CD4-positive, alpha-beta T cell treated with Interleukin-4 for 4 hours (primary cell): ENCODE measurements at places on chromosomes 3 and 15.
A peak's percentile ranks its signal among the peaks of the same experiment; 100 is the strongest.

DNA sequence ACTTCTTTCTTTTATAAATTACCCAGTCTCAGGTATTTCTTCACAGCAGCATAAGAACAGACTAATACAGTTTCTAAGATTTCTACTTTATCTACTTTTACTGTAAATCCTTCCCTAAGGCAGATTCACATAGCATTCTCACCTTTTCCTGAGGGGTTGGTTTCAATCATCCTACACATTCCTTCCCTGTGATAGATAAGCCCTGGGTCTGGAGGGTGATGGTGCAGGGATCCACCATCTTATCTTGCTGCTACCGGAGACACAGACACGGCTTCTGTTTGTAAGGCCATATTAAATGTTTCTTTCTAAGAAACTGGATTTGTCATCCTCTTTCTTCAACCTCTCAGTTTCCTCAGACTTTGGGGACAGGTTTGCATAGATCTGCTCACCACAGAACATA lies 6.1 kb downstream of the IQCF5 start:
- no peak for DNase-seq

DNA sequence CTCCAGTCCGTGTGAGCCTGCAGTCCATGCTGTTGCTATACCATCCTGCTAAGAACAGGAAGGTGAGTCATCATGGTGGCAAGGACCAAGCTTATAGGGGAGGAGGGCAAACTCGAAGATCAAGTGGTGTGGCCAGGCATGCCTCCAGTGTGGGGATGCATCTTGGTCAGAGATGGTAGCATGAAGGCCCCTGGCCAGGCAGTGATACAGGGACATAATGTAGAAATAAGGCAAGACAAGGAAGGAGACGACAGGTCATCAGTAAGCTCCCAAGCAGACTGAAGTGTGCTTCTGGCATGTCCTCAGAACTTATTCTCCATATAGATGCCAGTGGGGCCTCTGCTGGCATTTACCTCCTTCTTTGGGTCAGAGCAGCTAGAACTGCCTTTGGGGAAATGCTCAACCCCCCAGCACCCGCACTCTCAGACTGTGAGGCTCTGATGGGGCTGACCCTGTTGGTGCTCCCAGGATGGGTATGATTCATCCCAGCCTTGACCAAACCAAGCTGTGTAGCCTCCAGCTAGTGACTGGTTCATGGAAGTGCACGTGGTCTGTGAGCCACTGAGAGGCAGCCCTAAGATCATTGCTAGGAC lies 52.5 kb upstream of the ATP2B2 start:
- DNase-seq: no peak

GRCh38 chr3:43755516-43756200 lies 64.9 kb downstream of the ABHD5 start:
- peak; percentile 43 for DNase-seq

DNA sequence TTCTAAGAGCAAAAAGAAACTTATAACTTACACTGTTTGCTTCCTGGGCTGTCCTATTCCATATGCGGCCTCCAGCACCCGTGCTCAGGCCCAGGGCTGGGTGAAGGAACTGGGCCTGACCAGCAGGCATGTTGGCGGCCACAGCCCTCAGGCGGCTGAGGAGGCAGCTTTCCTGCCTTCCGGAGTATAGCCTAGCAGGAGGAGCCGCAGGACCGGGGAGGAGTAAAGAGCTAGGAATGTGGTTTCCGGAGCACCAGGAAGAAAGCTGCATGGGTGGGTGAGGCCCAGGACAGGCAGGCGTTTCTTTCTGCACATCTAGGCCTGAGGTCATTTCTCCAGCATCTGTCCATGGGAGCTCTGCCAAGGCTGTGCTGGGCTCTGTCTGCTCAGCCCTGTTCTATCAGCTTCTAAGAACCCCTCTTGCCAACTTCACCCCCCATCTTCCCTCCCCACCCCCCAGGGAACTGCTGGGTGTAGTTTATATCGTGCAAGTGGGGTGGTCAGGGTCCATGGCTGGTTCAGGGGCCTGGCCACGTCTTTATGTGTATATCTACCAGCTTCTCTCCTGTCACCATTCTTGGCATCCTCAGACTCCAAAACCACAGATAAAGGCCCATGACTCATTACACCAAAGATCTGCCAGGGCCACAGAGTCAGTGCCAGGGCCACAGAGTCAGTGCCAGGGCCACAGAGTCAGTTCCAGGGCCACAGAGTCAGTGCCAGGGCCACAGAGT lies 7.8 kb upstream of the KIF7 start:
- DNase-seq: no peak

DNA sequence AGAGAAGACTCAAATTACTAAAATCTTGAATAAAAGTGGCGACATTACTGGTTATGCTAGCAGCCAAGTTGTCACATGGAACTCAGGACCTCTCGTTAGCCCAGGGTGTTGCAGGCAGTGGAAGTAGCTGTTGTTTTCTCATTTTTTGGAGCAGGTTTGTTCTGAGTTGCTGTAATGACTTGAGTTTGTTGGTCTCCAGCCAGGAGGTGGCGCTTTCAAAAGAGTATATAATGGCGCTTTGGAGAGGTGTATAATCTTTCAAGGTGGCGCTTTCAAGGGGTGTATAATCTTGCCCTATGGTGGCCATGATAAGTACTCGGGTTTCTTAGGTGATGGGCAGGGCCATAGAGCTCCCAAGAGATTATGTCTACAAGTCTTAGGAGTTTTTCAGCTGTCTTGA lies 632.7 kb downstream of the NTRK3 start:
- no peak for DNase-seq

GRCh38 chr3:150742141-150742523 lies 20.8 kb downstream of the SIAH2 start:
- DNase-seq: no peak

GRCh38 chr3:15164340-15164739 lies 41.7 kb upstream of the CAPN7 start:
- DNase-seq: no peak
